ENCODE measurements at places on chromosomes 7 and 10. TPM values are rescaled to one million over a fixed set of nuclear protein-coding genes. Genes with fewer than 3 reads are reported as not detected.

DNA sequence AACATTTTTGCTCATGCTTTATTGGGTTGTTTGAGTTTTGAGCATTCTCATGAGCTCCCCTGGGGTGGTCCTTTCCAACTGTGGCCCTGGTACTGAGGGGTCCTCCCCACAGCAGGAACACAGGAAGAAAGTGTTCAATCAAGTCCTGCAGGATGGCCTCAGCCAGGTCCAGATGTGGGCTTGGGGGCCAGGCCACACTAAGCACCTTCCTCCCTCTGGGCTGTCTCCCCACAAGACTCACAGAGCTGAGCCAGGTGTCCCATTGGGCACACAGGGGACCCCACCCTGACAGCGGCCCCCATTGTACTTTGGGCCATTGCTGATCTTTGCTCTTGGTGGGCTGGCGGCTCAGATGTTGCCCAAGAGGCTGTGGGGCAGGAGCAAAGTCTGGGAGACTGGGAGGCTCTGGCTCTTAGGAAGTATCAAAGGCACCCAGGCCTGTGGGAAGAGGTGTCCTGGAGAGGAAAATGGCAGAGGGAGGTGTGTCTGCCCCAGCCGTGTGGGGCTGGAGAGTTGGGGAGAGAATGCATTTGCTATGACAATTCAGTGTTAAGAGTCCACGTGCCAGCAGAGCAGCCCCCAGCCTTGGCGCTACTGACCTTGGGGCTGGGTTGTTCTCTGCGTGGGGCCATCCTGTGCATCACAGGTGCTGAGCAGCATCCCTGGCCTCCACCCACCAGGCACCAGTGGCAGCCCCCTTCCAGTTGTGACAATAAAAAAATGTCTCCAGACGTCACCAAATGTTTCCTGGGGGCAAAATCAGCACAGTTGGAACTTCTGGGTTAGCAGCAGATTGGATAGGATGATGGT, 17.8 kb downstream of the SCART1 start:
- no peaks in the 10 kb centered on the region for H3K4me1 ChIP-seq
- H3K27ac ChIP-seq = no peak overlapping the region
- no peak for DNase-seq

DNA sequence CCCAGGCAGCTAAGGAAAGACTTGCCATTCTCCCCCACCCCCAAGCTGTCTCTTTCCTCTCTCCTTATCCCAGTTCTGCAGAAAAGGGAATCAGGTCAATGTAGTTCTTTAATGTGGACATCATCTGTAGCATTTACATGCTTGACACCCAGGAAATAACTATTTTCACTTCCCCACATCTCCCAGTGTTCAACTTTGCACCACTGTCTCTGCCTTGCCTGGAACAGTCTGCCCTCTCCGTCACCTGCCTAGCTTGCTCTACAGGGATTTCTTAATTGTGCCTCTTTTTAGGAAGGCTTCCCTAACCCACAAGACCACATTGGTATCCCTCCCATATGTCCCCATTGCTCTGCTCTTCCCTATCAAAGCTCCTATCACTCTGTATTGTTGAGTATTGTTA, 45.9 kb upstream of the TOMM7 start:
- no peak overlapping the region for H3K4me3 ChIP-seq
- no peak overlapping the region for H3K27ac ChIP-seq
- H3K36me3 ChIP-seq = no peaks in the 10 kb centered on the region
- no peak for DNase-seq

DNA sequence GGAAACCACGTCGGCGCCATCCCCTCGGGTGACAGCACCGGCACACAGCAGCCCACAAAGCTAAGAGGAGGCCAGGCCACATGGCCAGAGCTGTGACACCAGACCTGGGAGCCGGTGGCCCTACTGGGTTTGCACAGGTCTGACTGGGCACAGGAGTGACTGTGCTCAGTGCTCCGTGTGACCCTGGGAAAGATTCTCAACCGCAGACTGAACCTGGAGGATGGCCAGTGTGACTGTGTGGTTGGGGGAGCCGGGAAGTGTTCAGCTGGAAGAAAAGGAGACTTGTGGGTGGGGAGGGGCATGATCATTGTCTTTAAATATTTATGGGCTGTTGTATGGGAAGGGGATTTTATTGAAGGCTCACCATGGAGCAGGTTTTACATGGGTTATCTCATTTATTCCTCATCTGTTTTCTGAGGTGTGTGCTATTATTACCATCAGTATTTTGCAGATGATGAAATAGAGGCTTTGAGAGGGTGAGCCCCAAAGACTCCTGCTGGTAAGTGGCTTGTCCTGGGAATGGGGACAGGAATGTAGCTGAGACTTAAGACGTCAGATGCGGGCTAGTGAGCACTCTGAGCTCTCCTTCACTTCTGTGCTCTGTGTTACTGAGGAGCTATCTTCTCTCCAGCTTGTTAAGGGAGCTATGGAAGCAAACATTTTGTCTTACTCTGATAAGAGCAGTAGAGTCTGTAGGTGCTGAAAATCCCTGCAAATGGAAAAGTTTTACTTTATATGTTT, 127.5 kb downstream of the TMEM178B start:
- no peak for DNase-seq
- H3K36me3 ChIP-seq = no peaks in the 10 kb centered on the region
- H3K4me3 ChIP-seq = no peak overlapping the region

- H3K36me3 ChIP-seq = no peaks in the 10 kb centered on the region
- no peak overlapping the region for H3K4me3 ChIP-seq
These were observed 159.1 kb upstream of the GDF10 start for GRCh38 chr10:47140761-47141348.

DNA sequence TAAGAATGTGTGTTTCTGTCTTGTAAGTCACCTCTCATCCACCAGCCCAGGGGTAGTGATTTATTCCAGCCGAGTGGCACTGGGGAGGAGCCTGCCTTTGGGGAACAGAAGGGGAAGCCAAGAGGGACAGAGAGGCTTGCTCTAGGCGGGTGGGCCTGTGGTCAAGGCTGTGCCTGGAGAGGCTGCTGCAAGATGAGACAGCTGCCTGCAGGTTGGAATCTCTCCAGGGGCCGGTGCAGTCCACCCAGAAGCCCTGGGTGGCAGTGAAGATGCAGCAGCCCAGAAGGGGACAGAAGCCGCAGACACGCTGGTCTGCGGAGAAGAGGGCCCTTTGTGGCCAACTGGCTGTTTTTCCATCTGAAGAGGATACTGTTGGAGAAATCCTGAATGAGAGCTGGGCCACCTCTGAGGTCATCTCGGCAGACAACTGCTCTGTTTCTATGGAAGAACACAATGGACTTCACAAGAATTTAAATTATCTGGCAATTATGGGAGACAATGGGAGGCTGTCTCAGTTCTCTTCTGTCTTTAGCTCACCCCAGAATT, 175.7 kb downstream of the GFRA1 start:
- no peaks in the 10 kb centered on the region for H3K36me3 ChIP-seq
- no peaks in the 10 kb centered on the region for H3K27me3 ChIP-seq
- no peaks in the 10 kb centered on the region for H3K4me1 ChIP-seq
- H3K4me3 ChIP-seq = no peak overlapping the region
- DNase-seq = no peak

GRCh38 chr10:61804414-61804813, 97.1 kb upstream of the ARID5B start:
- no peak for DNase-seq
- no peak overlapping the region for H3K27ac ChIP-seq

DNA sequence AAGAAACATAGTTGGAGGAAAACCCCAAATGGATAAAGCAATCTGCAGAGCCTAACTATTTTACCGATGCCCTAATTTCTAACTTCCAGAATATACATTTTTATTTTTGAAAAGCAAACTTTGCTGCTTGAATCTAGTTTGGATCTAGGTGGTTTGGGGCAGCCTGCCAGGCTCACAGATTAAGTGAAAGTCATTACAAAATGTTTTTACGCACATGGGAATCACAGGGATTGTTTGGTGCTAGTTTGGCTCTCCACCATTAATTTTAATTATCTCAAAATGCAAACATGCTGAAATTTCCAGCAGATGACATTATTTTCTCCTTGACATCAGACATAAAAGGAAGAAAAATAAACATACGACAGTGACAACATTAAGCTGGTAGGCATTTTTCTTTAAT, 166.7 kb upstream of the INHBA start:
- no peaks in the 10 kb centered on the region for H3K36me3 ChIP-seq
- no peak overlapping the region for H3K27ac ChIP-seq
- H3K4me3 ChIP-seq = no peak overlapping the region

DNA sequence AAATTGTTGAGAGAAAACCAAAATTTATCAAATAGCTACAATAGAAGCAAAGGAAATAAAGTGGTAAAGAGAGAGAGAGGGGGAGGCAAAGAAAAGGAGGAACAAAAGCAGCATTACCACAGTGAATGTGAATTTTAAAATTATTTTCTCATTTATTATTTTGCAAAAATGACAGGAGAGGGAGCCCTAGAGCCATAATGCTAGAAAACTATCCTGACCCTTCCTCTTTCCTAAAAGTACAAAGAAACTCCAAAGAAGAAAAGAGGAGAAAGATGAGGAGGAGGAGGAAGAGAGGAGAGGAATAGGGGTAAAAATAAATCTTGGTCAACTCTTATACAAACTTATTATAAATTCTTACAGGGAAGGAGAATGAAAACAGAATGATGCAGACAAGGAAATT, 921.5 kb downstream of the NRG3 start:
- H3K27ac ChIP-seq = no peak overlapping the region
- no peak overlapping the region for H3K4me3 ChIP-seq
- no peaks in the 10 kb centered on the region for H3K4me1 ChIP-seq
- H3K27me3 ChIP-seq = no peaks in the 10 kb centered on the region
- no peak for DNase-seq

DNA sequence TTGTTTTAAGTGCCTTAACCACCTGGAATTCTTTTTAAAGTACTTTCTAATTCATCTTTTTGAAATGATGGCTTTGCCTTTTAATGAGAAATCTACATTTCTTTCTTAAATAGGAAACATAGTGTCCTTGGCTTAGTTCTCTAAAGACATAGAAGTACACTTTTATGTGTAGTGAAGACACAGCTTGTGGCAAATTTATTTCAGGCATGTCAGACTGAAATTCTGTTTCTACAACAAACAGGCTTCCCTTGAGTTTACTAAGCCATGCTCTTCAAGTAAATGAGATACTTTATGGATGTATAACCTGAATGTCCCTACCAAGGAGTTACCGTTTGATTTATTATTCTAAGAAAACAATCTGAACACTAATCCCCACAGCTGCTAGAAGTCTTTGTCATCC, 136.9 kb upstream of the MAGI2 start:
- no peak overlapping the region for H3K4me3 ChIP-seq
- no peak for DNase-seq
- no peak overlapping the region for H3K27ac ChIP-seq
- H3K4me1 ChIP-seq = no peaks in the 10 kb centered on the region
- no peaks in the 10 kb centered on the region for H3K27me3 ChIP-seq
- no peaks in the 10 kb centered on the region for H3K36me3 ChIP-seq

DNA sequence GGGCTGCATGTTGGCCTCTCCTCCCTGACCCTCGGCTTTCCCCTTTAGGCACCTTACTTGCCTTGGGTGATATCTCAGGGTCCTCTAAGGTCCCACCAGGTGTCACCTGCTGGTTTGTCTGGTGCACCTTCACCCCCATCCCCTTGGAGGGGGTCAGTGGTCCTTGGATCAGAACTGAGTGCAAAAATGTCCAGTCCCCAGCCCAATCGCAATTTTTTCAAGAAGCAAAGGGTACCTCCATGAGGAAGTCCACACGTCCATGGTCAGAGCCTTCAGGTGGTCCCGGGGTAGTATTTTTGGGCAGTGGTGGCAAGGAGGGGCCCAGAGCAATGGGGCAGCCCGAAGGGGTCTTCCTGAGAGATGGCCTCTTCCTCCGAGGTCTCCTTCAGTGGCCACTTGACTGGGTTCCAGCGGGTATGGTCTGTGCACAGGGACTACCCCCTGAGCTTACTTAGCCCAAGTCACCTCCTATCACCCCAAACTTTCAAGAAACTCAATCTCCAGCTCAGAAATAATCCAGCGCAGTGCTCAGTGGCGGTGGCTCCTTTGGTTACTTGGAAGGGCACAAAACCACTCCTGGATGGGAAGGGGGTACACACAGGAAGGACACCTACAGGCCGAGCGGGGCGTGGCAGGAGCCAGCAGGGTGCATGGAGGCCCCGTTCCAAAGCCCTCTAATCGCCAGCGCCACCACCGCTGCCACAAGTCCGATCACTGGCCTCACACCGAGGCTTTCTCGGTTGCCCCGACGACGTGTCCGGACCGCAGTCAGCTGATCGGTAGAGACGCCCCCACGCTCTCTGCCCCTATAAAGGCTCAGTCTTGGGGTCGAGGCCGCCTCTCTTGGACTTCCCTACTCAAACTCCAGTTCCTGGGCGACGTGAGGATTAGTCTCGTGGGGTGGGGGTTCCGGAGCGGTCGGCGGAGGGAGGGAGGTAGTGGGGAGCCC, 4.5 kb downstream of the SAP25 start:
- H3K36me3 ChIP-seq = no peaks in the 10 kb centered on the region
- H3K4me3 ChIP-seq = no peak overlapping the region
- H3K27ac ChIP-seq = peak overlapping the region; percentile 83
- peak; percentile 77 for DNase-seq

DNA sequence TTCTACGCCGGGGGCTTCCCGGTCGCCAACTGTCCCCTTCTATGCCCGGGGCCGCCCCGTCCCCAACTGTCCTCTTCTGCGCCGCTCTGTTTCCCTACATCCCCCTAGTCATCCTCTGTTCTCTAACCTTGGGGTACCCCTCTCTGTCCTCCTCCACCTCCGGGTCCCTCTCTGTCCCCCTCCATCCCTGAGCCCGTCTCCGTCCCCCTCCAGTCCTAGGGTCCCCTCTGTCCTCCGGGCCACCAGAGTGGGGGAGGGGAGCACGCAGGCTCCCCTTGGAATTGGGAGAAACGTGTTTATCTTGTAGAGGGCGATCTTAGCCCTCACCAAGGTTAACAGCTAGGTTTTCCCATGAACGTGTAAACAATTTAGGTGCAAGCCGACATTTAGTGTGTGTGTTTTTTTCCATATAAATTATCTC, 852 bp upstream of the KLF6 start:
- peak; percentile 68 for DNase-seq
- peak overlapping the region; percentile 60 for H3K4me3 ChIP-seq
- H3K4me1 ChIP-seq = peaks cover 28% of the 10 kb centered on the region
- peaks cover 6% of the 10 kb centered on the region for H3K36me3 ChIP-seq
- peak overlapping the region; percentile 100 for H3K27ac ChIP-seq

- H3K4me3 ChIP-seq = no peak overlapping the region
- no peak for DNase-seq
- no peaks in the 10 kb centered on the region for H3K4me1 ChIP-seq
- H3K27ac ChIP-seq = no peak overlapping the region
- no peaks in the 10 kb centered on the region for H3K27me3 ChIP-seq
- H3K36me3 ChIP-seq = no peaks in the 10 kb centered on the region
These were observed 58.9 kb upstream of the SEMA3C start for GRCh38 chr7:80977751-80978150.

GRCh38 chr7:128299109-128299607, 44.5 kb downstream of the RBM28 start:
- H3K4me1 ChIP-seq = no peaks in the 10 kb centered on the region
- no peaks in the 10 kb centered on the region for H3K36me3 ChIP-seq
- H3K27me3 ChIP-seq = no peaks in the 10 kb centered on the region
- H3K27ac ChIP-seq = no peak overlapping the region
- no peak for DNase-seq

ANKRD61 gene
- total RNA-seq = not detected

CYP2C19 gene
- 0.78 TPM for total RNA-seq

GIMAP2 gene
- total RNA-seq = 0.66 TPM
